ENCODE measurements at places on chromosomes 5 and 9.

GRCh38 chr9:15553528-15553898 is 670 bp downstream of the CCDC171 start:
- no peak for DNase-seq

GRCh38 chr5:143142596-143143435 is 260.7 kb downstream of the NR3C1 start:
- DNase-seq: no peak

DNA sequence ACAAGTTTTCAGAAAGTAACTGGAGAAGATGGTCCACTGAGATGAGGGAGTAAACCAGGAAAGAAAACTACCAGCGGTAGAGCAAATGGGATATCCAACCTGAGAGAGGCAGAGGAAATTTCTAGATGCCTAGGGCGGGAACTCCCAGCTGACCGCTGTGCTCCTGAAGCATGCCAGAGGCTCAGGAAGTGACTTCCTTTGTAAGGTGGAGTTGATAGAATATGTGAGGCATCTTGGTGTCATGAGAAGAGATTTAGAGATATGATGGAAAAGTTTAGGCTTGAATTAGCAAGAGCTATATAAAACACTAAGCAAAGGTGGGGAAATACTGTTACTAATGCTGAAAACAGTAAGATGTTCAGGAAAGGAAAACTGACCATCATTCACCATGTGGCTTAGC is 124.1 kb downstream of the C9orf152 start:
- DNase-seq: no peak

DNA sequence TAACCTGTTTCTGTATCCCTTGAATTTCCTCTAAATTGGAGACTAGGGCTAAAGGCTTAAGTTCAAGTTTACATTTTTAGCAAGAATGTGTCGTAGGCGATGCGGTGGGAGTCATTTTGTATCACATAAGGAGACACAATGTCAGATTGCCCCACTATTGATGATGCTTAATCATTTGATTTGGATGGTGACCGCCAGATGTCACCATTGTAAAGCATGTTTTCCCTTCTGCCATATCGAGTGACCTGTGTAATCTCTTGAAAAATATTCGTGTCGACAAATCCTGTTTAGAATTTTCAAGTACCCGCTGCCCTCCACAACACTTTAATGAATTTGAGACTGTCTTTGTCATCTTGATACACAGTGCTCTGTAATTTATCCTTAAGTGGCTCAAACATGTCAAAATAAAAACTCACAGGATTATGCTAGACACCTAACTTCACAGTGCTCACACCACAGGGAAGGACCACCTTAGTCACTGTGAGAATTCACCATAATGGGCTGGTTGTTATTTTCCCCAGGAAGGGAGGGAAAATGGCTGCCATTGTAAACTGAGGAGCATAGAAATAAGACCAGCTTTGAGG is 34.5 kb upstream of the SLC46A2 start:
- DNase-seq: no peak

GRCh38 chr9:87545858-87546257 is 48.2 kb downstream of the DAPK1 start:
- no peak for DNase-seq

All from CD4-positive, alpha-beta memory T cell (primary cell).